ENCODE measurements at places on chromosomes 5 and 9.
A peak's percentile ranks its signal among the peaks of the same experiment; 100 is the strongest.

DNA sequence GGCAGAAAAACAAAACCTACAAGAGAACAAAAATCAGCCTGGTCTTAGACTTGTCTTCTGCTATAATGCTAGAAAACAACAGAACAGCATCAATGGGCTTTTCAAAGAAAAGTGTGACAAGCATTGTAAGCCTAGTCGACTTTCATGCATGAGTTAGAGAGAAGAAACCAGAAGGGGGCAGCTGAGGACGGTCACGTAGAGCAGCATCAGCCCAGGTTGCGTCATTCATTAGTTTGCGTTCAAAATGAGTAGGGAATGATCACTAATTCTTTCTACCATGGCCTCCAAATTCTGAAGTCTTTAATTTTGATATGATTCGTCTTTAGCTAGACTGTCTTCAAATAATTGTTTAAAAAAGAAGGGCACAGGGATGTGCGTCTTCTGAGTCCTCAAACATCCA lies 4.7 kb upstream of the ISCA1 start:
- peak; percentile 30 for DNase-seq

- DNase-seq = peak; percentile 50
These were observed 105.0 kb upstream of the FAM120A start for GRCh38 chr9:93346231-93347112.

DNA sequence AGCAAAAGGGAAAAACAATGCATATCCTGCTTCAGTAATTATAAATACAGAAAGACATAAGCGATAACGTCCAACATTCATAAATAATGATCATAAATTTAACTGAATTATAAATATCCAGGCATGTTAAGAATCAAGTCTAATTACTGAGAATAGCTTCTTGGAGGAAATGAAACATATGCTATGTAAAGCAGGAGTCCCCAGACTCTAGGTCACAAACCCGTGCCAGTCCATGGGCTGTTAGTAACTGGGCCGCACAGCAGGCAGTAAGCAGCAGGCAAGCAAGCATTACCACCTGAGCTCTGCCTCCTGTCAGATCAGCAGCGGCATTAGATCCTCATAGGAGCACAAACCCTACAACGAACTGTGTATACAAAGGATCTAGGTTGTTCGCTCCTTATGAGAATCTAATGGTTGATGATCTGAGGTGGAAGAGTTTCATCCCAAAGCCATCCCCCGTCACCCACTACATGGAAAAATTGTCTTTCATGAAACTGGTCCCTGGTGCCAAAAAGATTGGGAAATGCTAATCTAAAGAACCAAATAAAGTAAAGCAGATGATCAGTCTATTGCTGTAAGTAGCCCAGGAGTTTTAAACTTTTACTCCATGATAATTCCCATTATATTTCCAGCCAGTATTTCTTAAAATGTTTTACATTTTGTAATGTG lies 50.4 kb downstream of the CERT1 start:
- no peak for DNase-seq

GRCh38 chr5:76565009-76565408 lies 58.2 kb downstream of the F2RL2 start:
- DNase-seq = peak; percentile 52

DNA sequence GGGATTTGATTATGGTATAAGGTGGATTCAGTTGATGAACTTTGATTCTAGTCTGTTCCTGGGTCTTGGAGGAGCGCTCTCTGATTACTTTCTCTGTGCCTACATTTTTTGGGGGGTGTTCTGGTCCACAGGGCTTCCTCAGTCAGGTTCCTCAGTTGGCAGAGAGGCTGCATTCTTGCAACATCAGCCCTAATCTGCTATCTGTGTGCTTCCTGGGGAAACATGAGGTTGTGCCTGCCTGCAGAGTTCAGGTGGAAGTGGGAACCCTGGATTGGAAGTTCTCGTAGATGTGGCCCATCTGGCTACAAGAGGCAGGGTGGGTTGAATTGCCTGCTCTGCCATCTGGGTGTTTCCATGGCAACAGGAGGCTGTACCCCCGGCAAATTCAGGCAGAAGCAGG lies 24.5 kb downstream of the POLK start:
- no peak for DNase-seq

- no peak for DNase-seq
These were observed 23.8 kb upstream of the TDRD7 start for GRCh38 chr9:97387936-97388684.

DNA sequence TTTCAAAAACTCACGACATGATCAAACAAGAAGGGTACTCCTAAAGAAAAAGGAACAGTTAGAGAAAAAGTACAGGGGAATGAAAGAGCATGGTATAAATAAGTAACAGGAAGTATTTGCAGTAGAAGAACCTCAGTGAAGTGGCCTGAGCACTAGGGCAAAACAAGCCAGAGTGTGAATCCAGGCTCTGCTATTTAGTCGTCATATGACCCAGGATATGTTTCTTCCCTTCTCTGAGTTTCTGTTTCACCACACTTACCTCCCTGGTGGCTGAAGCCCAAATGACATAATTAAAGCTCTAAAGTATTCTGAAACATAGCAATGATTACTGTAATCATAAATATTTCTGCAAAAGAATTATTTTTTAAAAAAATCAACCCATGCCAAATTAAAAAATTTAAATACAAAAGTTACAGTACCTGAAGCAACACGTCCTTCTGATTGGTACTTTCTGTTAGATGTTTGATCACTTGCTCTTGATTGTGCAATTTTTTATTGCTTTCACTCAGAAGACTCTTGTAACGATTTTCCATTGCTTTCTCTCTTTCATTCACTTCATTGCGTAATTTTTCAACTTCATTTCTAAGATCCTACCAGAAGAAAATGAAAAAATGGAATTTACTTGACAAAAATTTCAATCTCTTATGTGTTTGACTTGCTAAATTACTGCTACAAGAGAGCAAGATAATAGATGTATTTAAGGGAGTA lies 88.9 kb downstream of the CDK5RAP2 start:
- peak; percentile 82 for DNase-seq

- DNase-seq = peak; percentile 56
These were observed 39.8 kb downstream of the CYSTM1 start for GRCh38 chr5:140214831-140215230.

- DNase-seq = no peak
These were observed 1542.8 kb downstream of the EFNA5 start for GRCh38 chr5:106127985-106128384.

- DNase-seq = no peak
These were observed 471.9 kb upstream of the DAB2 start for GRCh38 chr5:39896706-39897105.

DNA sequence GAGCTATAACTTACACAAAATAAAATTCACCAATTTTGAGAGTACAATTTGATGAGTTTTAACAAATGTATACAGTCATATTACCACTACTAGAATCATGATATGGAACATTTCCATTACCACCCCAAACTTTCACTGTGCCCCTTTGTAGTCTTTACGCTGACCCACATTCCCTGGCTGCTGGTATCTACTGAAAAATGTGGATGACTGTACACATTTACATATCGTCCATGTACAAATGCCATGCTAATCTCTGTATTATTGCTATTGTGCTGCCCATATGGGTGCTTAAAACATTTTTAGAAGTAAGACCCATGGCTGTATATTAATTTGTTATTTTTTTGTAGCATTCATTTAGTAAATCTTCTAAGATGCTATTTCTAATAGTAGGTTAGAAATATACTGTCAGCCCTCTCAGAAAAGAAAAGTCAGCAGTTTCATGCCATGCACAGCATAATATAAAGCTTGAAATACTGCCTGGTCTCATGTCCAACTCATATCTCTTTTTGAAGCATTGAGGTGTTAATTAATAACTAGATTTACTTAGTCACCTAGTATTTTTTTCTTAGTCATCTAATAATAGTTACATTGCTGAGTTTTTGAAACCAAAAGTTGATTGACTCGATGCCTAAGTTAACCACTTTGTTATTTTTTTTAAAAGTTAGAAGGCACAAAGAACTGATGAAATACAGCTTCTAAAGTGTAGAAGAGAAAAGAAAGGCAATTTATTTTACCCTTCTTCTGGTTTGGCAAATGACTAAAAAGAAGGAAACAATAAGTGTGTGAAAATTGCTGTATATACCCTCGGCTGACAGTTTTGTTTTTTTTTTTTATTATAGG lies 188.3 kb upstream of the MEF2C start:
- DNase-seq = no peak

GRCh38 chr5:104859437-104859836 lies 1296.8 kb upstream of the NUDT12 start:
- DNase-seq = peak; percentile 42

DNA sequence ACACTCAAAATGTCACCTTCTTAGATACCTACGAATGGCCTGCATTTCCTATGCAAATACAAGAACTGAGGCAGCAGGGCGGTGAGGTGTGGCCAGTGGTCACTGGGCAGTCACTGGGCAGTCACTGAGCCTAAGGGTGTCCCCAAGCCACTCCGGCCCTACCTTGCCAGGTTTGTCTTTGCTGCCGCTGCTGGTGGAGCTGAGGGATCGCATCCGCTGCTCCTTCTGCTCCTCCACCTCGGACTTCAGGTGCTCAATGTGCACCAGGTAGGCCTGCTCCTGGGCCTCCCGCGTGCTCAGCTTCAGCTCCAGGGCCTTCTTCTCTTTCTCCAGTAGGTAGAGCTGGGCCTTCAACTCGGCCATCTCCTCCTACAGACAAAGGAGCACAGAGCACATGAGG lies 72.3 kb downstream of the DCP2 start:
- no peak for DNase-seq

DNA sequence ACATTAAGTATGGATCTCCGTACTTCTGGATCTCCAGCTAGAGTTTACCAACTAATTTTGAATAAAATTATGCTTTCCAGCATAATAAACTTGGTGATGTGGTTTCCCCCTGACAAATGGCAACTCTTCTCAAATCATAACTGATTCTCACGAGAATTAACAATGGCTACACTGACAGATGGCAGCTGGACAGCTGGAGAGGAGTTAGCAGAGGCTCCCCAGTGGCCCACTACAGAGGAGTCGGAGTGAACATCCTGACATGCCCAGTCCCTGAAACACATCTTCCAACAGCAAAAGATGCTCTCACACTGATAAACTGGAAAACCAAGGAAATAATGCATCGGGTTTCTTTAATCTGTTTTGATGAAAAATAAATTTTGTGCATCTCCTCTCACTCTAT lies 239.6 kb downstream of the MAN2A1 start:
- no peak for DNase-seq

DNA sequence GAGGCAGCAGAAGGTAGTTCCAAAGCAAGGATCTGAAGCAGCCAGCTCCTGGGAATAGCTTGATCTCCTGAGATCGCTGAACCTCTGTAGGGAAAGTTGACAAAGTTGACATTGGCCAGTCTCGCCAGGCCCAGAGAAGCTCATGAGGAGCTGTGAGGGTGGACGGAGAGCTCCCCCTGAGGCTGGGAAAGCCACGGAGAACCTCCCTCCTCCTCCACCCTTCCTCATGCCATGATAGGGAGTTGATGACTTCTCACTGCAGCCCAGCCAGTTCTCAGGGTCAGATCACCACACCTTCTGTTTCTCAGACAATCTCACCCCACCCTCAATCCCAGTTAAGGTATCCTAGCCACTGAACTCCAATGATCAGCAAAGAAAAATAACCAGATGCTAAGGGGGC lies 30.4 kb upstream of the KCNV2 start:
- no peak for DNase-seq

GRCh38 chr9:8371686-8372085 lies 572.1 kb upstream of the DMAC1 start:
- no peak for DNase-seq

GRCh38 chr9:101650142-101650541 lies 55.4 kb upstream of the PPP3R2 start:
- no peak for DNase-seq

- no peak for DNase-seq
These were observed 7.2 kb upstream of the MYORG start for GRCh38 chr9:34383904-34384303.

GRCh38 chr5:112685931-112686330 lies 51.8 kb upstream of the APC start:
- no peak for DNase-seq

DNA sequence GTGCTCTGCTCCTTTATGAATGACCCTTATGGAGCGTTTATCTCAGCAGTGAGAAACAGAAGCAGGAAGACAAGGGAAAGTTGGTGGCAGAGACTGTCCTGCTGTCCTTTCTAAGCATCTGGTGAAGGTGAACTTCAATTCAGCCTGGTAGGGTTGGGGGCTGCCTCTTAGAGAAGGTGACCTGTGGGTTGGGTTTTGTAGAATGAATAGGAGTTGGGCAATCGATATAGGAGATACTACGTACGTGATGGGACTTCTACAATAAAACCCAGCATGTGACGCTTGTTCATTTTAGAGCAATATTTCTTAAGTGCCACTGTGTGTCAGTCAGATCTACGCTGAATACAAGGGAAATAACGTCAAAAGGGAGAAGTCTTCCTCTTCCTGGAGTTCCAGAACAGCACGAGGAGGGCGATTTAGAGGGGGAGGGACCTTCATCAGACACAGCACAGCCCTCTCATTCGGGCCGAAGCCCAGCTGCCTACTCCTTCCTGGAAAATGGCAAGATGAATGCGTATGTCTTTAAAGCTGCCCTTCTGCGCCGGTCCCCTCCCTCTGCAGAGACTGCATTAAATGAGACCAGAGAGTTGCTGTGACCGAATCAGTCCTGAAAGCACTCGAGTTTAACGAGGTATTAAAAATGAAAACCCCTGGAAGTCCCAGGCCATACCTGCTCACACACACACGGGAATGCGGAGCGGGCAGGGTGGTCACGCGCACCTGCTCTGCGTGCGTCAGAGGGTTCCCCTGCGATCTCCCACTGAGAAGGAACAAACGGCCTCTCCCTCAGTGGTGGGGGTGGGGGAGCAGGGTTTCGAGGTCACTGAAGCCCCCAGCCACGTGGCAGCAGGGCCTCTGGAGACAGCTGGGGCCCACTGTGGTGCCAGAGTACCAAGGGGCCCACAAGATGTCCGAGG lies 85.3 kb upstream of the SARDH start:
- peak; percentile 72 for DNase-seq

GRCh38 chr5:179303451-179304200 lies 41.6 kb downstream of the ADAMTS2 start:
- no peak for DNase-seq

GRCh38 chr5:10690460-10691440 lies 70.3 kb downstream of the DAP start:
- DNase-seq = no peak

- no peak for DNase-seq
These were observed 60.9 kb downstream of the CDKN2A start for GRCh38 chr9:21933281-21933680.

- DNase-seq = no peak
These were observed 41.8 kb upstream of the KDM4C start for GRCh38 chr9:6715755-6716643.

DNA sequence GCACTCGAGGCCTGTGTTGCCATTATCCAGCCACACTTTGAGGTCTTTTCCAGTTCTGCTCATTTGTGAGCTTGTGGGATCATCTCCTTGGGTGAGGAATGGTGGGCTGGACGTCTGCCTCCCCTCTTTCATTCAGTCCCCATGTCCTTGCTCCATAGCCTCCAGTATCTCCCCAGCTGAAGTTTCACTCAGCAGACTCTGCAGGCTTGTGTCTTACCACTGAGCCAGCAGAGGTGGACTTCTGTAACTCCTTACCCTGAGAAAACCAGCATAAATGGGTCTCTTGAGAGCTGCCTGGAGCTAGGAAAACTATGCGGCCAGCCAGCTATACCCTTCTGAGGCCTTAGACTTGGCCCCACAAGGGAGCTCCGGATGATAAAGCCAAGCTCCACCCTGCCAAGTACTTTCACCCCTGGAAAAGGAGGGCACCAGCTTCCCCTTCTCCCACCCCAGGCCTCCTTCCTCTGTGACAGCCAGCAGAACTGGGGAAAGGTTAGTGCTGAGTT lies 12.2 kb downstream of the IRF1 start:
- no peak for DNase-seq
